Activated gamma-delta T cell treated with anti-CD3 and anti-CD28 coated beads, Interleukin-2, amount 50 U/mL, for 16 hours (primary cell): ENCODE measurements at places on chromosomes 5 and 9.

- no peak for DNase-seq
Observed at GRCh38 chr5:71697967-71698366, 21.1 kb upstream of the CARTPT start.

GRCh38 chr5:106142116-106142515 lies 1528.6 kb downstream of the EFNA5 start:
- no peak for DNase-seq

DNA sequence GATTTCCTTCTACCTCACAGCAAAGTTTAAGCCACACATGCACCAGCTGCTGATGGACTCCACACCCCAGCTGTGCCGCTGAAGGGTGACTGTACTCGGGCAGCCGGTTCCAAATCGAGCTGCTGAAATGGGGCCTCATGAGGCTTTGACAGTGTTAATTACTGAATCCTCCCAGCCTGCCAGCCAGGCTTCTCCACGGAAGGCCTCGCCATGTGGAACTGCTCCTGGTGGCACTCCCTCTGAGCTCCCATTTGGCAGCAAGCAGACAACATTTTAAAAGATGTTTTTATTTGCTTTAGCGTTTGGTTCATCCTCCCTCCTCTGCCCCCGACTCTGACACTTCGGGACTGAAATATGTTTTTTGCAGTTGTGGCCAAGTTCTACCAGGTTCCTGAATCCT lies 479.4 kb upstream of the MPDZ start:
- DNase-seq = no peak

DNA sequence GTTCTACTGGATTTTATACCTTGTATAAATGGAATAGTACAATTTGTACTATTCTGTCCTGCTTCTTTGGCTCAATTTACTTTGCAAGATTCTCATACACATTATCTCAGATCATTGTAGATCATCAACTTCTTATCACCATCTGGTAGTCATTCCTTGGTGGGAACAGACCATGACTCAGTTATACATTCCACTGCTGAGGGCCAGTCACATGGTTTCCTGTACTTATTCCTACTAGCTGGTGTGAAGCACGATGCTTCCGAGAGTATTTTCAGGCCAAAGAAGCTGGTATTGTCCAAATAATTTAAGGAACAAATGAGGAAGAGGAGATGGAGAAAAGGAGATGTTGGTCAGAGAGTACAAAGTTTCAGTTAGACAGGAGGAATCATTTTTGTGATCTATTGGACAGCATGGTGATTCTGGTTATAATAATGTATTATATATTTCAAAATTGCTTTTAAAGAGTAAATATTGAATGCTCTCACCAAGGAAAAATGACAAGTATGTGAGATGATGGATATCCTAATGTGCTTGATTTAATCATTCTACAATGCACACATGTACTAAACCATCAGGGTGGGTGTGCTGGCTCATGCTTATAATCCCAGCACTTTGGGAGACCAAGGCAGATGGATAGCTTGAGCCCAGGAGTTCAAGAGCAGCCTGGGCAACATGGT lies 124.1 kb downstream of the SYK start:
- no peak for DNase-seq

DNA sequence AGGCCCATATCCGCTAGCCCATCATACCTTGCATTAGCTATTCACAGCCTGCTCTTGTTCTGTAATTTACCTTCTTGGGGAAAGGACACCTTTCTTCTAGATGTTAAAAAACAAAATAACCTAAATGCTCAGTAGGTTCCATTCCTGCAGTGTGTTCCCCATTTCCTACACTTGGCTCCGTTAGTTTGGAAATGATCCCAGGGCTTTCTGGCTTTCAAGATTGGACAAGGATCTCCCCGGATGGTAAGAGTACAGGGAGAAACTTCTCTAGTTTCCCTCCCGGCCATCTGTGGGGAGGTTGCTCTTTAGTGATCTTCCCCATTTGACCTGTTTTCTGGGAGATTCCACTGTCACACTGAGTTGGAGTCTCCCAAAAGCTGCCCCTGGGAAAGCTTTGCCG lies 27.3 kb upstream of the STC2 start:
- DNase-seq = no peak

DNA sequence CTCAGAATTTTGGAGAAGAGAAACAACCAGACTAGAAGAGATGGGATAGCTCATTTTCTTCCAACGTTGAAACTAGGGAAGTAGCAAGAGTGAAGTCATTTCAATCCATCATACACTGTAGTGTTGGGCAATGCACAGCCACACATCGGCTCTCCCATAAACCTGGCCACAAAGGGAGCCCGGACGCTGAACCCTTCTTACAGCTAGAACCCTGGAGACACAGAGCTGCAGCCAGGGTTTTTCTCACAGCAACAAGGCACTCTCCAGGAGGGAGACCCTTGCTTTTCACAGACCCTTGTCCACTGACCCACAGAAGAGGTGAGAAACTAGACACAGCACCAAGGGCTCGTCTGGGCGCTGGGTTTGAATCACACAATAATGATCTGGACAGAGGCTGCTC lies 101.4 kb upstream of the FSTL4 start:
- DNase-seq = no peak

- peak; percentile 14 for DNase-seq
Observed at GRCh38 chr9:124210697-124211096, 47.1 kb upstream of the NEK6 start.

DNA sequence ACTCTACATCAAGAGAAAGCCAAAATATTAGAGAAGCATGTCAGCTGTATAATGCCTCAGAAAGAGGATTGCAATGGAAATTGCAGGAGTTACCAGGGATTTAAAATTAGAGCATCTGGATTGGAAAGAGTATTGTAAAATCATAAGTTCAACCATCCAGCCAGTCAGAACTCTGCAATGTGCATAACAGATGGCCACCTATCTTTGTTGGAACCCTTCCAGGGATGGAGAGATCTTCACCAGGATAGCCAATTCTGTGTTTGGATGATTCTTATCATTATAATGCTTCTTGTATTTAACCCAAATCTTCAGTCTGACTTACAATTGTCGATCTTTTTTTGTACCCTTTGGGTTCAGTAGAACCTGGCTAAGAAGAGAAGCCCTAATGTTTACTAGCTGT lies 164.4 kb downstream of the TLR4 start:
- no peak for DNase-seq

DNA sequence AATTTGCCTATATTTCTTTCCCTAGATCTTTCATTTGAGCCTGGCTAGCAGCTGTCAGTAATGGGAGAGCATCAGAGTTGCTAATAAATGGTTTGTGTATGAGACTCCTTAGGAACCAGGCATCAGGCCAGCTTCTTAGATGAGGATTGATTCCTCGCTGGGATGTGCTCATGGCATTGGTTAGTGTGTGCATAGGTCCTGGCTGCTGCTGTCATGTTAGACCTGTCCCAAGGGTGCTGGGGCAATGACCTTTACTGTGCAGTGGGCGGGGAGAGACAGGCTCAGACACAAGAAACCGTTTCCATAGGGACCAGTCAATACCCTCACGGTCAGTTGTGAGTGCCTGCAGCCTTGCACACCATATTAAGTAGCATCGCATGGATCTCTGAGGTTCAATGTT lies 112.3 kb upstream of the NR3C1 start:
- DNase-seq = no peak

DNA sequence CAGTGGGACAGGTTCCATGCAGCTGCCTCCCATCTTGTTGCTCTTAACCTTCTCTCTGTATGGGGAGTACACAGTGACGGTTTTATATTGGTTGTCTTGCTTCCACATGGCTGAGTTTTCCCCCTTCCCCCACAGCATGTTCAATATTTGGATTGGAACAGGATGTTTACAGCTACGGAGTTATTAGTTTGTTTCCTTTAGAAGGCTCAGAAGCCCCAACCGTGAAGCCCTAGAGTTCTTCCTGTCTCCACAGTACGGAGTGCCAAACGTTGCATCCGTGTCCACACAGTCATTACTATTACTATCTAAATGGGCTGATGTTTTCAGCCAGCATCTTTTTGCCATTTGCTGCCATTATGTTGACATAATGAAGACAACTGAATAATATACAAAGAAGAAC lies 277.5 kb downstream of the MARCHF11 start:
- DNase-seq = no peak

DNA sequence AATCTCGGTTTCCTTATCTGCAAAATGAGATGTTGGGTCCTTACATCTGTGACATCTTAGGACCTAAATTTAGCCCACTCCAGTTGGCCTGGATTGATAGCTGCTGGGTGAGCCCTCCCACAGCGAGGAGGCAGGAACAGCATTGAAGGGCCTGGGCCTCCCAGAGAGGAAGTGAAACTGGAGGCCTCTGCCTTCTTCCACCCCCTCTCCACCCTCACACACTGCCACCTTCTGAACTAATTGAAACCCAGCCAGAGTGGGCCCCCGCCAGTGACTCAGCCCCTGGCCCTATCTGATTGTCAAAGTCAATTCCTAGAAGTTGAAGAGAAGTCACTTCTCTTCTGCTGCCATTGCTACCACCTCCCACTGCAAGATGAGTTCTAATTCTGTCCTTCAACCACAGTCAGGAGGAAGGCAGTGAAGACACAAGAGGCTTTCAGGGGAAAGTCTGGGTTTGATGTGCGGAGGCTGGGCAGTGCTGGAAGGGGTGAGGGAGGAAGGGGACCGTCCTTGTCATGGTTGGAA lies 55.2 kb upstream of the NEK6 start:
- DNase-seq = peak; percentile 73

DNA sequence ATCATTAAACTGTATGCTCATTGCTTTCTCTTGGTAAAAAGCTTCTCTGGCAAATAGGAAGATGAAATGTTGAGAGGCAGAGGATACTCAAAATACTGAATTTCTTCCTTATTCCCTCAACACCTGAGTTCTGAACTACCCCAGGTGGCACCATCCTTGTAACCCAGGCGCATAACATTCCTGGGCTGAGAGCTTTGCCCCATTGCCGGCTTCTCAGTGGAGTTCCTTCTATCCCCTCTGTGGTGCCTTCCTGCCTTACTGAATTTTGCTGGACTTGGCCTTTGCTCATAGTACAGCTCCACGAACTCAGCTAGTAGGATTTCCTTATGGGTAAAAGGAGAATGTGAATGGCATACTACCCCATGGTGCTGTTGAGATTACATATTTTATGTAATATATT lies 54.7 kb downstream of the BASP1 start:
- DNase-seq = no peak

DNA sequence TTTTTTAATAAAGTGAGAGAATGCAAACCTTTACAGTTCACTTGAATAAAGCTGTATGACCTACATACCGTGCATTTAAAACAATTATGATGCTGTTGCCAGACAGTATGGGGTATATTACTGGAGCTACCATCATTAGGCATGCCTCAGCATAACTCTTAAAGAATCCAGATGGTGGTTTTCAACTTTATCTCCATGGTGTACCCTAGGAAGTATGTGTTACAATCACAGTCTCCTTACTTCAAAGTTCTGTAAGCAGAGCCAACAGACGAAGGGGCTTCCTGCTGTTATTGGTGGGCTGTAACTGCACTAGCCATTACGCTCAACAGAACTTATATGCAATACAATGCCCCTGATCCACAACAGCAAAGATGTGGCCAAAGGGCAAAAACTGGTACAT lies 803.3 kb downstream of the DTWD2 start:
- DNase-seq = no peak

DNA sequence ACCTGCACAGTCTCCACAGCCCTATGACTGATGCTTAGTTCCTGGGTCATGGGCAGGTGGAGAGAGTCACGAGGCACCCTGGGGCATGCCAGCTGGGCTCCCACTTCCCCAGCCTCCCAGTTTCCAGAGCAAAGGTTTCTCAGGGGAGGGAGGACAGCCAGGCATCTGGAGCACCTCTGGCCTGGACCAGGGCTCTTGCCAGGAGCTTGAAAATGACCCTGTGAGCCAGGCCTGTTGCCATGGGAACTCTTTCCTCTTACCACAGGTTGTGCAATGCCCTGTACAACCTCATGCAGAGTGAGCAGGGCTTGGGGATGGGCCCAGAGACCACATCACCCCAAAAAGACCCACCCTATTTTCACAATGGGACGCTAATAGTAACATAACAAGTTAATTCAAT lies 113.1 kb downstream of the PSD2 start:
- no peak for DNase-seq

DNA sequence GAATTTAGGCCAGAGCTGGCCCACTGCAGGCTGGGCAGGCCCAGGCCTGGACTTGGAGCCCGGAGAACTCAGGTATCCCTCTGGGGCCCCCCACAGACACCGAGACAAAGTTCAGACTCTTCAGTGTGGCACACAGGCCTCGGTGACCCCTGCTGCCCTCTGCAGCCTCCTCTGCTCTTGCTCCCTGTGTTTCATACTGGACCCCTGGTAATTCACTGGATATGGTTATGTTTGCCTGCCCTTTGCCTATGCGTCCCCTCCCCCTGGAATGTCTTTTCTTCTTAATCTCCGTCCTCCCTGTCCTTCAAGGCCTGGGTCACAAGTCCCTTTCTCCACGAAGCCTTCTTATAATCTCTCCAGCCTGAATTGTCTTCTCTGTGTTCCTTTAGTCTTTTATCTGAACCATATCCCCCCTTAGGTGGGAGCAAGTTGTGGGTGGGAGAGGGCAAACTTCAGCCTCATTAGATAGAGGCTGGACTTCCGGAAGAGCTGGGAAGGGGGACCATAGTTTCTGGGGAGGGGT lies 30.1 kb downstream of the GSN start:
- no peak for DNase-seq

DNA sequence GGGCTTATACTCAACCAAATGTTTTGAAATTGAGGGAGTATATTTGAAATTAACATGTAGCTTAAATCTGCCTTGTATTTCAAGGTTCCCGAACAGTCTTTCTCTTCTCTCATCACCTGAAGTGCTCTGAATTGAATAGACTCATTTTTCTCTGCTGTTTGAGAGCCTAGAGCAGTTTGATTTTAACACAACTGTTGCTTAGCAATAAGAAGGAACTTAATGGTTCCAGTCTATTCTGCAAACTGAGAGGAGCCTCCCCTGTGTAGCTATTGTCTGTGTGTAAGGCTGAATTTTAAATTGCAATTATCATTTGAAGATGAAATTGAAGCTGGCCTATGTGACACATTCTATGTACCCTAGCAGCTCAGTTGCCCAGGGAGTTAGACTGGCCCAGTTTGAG lies 87.1 kb upstream of the CKMT2 start:
- no peak for DNase-seq

DNA sequence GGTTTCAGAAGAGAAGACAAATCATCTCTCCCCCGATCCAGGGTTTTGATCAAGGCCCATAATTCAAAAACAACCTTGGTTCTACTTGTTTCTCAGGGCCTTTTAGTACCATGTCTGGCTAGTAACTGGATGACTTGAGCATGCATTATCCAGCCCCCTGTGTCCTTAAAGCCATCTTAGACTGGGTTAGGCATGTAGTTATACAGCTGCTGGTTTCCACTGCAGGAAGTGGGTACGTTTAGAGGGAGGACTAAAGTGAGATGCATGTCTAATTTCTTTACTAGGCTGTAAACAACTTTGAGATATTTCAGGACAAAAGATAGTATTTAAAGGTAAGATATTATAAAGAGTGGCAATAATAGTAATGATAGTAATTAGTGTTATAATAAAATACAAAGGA lies 372.0 kb downstream of the PLK2 start:
- DNase-seq = no peak
